Activated CD4-positive, alpha-beta memory T cell treated with anti-CD3 and anti-CD28 coated beads, Interleukin-2, amount 10 ng/mL, durations not matched to agents 7 days and 5 days (primary cell): ENCODE measurements at places on chromosomes 3 and 15. TPM values are rescaled to one million over a fixed set of nuclear protein-coding genes. Genes with fewer than 3 reads are reported as not detected.
A peak's percentile ranks its signal among the peaks of the same experiment; 100 is the strongest.

DNA sequence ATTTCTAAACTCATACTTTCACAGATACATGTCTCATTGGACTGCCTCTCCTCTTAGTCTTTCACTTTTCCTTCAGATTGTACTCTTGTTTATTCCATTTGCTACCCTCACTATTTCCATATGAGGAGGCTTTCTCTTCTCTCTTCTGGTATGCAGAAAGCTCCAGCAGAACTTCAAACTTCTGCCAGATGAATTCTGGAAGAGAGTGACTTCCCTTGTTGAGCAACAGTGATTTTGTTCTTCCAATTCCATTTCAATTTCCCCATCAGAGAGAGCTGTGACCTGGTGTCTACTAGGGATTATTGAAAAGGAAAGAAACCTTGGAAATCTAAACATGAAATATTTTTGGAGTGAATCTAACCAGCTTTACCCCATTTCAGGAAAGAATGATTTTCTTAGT, 523.2 kb upstream of the ZNF717 start:
- H3K36me3 ChIP-seq, result no peaks in the 10 kb centered on the region
- H3K4me3 ChIP-seq, result no peak overlapping the region
- H3K27me3 ChIP-seq, result no peaks in the 10 kb centered on the region
- no peaks in the 10 kb centered on the region for H3K4me1 ChIP-seq
- DNase-seq, result no peak

GRCh38 chr3:37093481-37093880, 80.9 kb downstream of the LRRFIP2 start:
- no peak overlapping the region for H3K27ac ChIP-seq
- H3K4me1 ChIP-seq, result no peaks in the 10 kb centered on the region
- no peaks in the 10 kb centered on the region for H3K27me3 ChIP-seq
- DNase-seq, result no peak
- peaks cover 19% of the 10 kb centered on the region for H3K36me3 ChIP-seq

DNA sequence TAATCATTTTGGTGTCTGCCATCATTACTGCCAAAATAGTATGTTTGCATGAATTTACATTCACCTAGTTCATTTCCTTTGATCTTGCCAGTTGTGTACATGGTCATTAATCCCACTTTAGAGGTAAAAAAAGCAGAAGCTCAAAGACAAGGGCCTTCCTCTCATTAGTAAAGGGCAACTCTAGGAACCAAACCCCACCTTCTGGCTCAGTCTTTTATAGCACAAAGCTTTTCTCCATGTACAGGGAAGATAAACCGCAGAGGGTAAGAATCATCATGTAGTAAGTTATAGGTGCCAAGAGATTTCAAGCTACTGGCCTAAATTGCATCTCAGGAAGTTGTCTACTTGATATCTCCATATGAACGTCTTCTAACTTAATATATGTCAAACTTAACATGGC, 19.3 kb upstream of the SPG21 start:
- DNase-seq, result no peak
- no peaks in the 10 kb centered on the region for H3K27me3 ChIP-seq
- H3K4me1 ChIP-seq, result peaks cover 1% of the 10 kb centered on the region

DNA sequence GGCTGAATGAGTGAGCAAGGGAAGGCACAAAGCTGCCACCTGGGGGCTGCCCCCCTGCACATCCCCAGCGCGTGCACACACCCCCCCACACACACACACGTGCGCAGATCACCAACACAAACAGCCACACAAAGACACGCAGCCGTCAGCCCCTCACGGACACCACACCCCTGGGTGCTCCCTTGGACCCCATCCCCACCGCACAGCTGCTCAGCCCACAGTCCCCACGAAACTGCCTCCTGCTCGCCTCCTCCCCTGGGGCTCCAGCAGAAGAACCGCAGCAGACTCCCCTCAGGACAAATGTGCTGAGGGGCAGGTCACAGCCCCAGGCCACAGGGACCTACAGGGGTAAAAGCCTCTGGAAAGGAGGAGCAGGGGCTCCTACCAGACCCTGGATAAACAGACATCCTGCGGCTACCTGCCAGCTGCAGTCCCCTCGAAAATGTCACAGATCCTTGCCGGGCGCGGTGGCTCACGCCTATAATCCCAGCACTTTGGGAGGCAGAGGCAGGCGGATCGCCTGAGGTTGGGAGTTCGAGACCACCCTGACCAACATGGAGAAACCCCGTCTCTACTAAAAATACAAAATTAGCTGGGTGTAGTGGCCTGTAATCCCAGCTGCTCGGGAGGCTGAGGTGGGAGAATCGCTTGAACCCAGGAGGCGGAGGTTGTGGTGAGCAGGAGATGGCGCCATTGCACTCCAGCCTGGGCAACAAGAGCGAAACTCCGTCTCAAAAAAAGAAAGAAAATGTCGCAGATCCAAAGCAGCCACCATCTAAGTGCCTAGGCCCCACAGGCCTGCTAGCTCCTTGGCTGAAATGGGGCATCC, 6.5 kb downstream of the TWF2 start:
- no peak overlapping the region for H3K4me3 ChIP-seq
- H3K27me3 ChIP-seq, result no peaks in the 10 kb centered on the region
- DNase-seq, result peak; percentile 46
- peak overlapping the region; percentile 47 for H3K27ac ChIP-seq

DNA sequence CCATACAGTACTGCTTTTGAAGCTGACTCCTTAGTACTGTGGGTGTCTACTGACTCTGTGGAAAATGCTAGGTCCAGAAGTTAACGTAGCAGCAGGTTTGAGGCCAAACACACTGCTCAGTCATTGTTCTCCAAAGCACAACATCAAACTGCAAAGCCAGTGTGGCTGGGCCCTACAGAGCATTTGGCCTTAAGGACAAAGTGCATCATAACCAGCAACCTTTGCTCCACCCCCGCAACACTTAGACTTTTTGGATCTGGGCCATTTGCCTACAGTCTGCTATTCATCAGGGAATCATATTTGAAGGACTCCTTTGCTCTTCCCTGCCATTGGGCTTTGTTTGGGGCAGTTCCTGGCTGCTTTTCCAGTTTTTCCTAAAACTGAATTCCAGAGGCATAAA, 43.1 kb upstream of the ARL6 start:
- H3K36me3 ChIP-seq, result no peaks in the 10 kb centered on the region
- H3K27ac ChIP-seq, result no peak overlapping the region
- H3K27me3 ChIP-seq, result peaks cover 8% of the 10 kb centered on the region
- no peak for DNase-seq

- H3K4me1 ChIP-seq, result no peaks in the 10 kb centered on the region
- H3K27ac ChIP-seq, result no peak overlapping the region
- H3K27me3 ChIP-seq, result no peaks in the 10 kb centered on the region
- no peak overlapping the region for H3K4me3 ChIP-seq
Measured at GRCh38 chr3:8256441-8257071, 245.1 kb upstream of the LMCD1 start.

DNA sequence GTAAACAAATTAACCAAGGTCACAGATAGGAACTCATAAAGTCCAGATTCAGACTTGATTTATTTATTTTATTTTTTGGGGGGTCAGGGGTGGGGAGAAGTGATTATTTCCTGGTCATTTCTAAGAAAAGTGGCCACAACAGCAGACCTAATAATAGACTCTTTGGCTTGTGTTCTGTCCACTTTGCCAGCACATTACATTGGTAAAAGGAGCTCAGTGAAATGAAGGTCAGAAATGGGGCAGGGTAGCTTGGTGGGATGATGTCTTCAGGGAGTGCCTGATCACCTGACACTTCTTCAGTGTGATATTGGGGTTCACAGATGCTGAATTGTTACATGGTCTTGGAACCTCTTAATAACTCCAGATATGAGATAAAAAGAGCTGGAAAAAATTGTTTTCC, 10.1 kb downstream of the VPS8 start:
- no peak overlapping the region for H3K27ac ChIP-seq
- H3K4me1 ChIP-seq, result peaks cover 8% of the 10 kb centered on the region
- H3K4me3 ChIP-seq, result no peak overlapping the region

GRCh38 chr3:30631243-30631904, 25.0 kb downstream of the TGFBR2 start:
- peak; percentile 66 for DNase-seq
- no peaks in the 10 kb centered on the region for H3K27me3 ChIP-seq
- peak overlapping the region; percentile 54 for H3K4me3 ChIP-seq
- H3K27ac ChIP-seq, result peak overlapping the region; percentile 97
- H3K36me3 ChIP-seq, result peaks cover 64% of the 10 kb centered on the region

DNA sequence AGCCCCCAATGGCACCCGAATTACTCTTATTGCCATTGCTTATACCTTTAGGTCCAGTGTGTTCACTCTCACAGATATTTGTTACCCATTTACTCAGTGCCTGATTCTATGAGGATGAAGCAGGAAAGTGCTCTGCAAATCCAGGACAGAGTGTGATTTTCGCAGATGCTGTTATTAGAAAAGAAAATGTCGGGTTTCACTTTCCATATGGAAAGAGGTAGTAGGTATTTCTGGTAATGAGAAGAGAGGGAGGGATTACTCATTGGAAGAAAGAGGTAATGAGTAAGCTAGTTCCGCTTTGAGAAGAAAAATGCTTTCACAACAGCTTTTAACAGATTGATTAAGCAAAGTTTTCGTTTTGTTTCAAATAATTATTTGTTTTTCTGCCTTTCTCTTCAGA, 336.3 kb upstream of the CFAP20DC start:
- peaks cover 70% of the 10 kb centered on the region for H3K4me1 ChIP-seq
- peaks cover 10% of the 10 kb centered on the region for H3K36me3 ChIP-seq
- peak overlapping the region; percentile 90 for H3K27ac ChIP-seq
- H3K4me3 ChIP-seq, result peak overlapping the region; percentile 33
- H3K27me3 ChIP-seq, result no peaks in the 10 kb centered on the region

Gene STIMATE
- total RNA-seq, result 34.7 TPM

Gene PTPRG
- total RNA-seq, result 0.15 TPM

Gene ARGFX
- not detected for total RNA-seq

Gene MEX3B
- total RNA-seq, result 0.91 TPM
